Urinary bladder (tissue), 4 donors: ENCODE measurements at places on chromosomes 6 and 20.

DNA sequence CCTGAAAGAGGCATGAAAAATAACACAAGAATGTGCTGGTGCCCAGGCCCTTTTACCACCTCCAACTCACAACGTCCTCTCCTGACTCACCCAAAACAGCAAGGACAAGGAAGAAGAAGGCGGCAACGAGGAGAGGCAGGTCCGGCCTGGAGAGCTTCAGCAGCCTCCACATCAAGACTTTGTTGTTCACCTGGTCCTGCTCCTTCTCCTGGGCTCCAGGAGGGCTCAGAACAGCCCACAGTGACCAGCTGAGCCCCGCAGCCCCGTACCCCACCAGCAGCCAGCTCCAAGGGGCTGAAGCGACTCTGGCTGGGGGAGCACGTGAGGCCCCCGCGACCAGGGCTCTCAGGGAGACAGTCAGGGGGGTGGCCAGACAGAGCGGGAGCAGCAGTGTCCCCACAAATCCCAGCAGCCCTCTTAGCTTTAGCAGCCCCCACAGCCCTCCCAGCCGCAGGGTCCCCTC, 857 bp downstream of the TAP2 start:
- DNase-seq = no peak

GRCh38 chr20:44471481-44471882, 4.2 kb upstream of the TTPAL start:
- DNase-seq = no peak

GRCh38 chr20:3887876-3888620, 1.1 kb upstream of the PANK2 start:
- DNase-seq = no peak

GRCh38 chr6:143733510-143733909, 55.7 kb downstream of the PHACTR2 start:
- no peak for DNase-seq

GRCh38 chr6:148818939-148819575, 72.2 kb downstream of the UST start:
- DNase-seq = no peak

- no peak for DNase-seq
These were observed 194.6 kb downstream of the OTOR start for GRCh38 chr20:16942756-16943155.

DNA sequence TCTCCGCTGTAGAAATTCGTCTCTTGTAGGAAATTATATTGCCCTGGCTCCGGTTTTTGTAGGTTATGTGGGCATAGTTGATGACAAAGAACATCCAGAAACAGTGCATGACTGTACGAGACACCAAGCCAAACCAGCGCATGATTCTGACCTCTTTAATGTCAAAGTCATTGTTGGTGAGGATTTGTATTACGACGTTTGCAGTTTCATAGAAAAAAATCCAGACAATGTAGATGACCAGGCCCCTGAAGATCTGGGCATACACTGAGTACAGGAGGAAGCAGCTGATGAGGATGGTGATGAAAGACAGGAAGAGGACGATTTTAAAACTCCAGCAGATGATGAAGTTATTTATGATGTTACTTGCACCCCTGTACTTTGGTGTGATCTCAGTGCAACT, 39.1 kb upstream of the TBC1D22B start:
- no peak for DNase-seq

GRCh38 chr6:67300430-67301040, 1334.5 kb upstream of the ADGRB3 start:
- no peak for DNase-seq

DNA sequence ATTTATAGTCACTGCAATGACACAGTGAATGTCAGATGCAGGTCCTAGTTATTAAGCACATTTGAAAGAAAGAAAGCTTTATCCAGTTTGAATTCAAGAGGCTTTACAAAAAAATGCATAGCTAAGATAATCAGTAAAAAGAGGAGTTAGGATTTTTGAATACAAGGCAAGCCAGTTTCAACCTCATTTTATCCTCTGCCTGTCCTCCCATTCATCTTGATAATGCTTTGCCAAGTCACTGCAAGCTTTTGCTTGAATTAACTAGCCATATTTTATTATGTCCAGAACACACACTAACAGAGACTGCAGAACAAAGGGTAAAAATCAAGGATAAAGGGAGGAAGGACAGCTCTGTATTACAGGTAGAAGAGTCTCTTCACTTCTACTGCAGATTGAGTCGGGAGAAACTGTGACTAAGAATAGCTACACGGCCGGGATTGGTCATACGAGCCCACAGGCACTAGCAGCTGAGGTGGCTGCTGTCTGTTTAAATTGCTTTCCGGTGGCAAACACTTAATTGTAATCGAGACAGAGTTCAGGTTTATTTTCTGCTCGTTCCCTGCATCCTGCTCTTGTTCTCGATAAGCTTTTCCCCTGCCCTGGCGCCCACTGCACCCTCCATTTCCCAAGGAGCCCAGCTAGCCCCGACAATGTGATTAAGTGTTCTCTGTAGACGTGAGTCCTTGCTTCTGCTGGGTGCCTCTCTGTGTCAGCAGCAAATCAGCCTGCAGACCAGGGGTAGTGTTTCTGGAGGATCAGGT, 30.5 kb upstream of the AKAP12 start:
- no peak for DNase-seq

- no peak for DNase-seq
These were observed 41.7 kb upstream of the CHRNA4 start for GRCh38 chr20:63402860-63403220.

- no peak for DNase-seq
These were observed 11.9 kb upstream of the OXT start for GRCh38 chr20:3059489-3059888.

- no peak for DNase-seq
These were observed 11.3 kb downstream of the TFAP2A start for GRCh38 chr6:10403385-10404106.

DNA sequence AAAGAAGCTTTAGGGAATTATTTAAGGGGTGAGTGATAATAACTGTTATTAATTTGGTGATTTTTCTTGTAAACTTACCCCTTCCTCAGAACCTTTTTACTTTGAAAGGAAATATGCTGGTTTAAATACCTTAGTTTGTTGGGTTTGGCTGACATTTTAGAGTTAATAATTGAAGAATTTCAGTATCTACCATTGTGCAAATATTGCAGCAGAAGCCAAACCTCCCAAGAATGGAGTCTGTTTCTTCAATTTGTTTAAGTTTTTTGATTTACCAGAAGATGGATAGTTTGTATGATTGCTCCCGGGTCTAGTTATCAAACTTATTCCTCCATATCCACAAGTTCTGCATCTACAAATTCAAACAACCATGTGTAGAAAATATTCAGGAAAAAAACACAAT, 77.1 kb downstream of the ATRN start:
- no peak for DNase-seq

DNA sequence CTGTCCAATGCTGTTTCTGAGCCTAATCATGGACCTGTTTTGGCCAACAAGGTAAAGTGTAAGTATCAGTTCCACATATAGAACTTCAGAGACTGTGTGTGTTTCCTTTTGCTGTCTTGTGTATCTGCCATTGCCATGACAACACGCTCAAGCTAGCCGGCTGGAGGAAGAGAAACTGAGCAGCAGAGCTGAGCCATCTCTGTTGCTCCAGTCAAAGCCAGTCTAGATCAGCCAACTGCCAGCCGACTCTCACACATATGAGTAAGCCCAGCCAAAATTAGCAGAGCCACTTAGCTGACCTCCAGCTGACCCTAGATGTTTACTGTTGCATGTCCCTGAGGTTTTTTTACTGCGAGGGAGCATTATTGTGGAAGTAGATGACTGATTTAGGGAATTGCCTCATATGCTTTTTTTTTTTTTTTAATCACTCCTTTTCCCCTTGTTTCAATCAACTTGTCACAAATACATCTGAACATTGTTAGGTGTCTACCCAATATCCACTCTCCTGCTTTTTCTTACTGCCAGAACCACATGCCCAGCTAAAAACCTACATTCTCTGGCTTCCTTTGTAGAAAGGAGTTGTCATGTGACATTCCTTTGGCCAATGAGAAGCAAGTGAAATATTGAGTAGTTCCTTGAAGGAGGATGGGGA, 304.3 kb upstream of the SUPT3H start:
- DNase-seq = no peak

- DNase-seq = no peak
These were observed 690.6 kb downstream of the EPM2A start for GRCh38 chr6:145044641-145045246.

- no peak for DNase-seq
These were observed 25.5 kb upstream of the NXT1 start for GRCh38 chr20:23325107-23325506.

DNA sequence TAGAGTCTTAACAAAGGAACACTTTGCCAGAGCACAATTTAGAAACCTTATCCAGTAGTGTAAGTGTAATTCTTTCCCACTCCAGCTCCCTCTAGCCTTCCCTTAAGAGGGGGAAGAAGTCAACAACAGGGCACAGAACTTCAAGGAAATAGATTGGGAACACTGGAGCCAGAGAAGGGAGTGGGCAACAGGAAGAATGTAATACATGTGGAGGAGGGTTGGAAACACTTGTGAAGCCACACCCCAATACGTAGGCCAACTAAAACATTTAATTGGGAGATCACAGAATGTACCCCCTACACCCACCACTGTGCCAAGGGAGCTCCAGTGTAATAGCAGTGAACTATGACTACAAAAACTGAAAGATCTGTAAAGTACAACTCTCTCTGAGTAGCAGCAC, 735.7 kb upstream of the HS3ST5 start:
- DNase-seq = no peak

- DNase-seq = no peak
These were observed 6.7 kb upstream of the ZFAND3 start for GRCh38 chr6:37812841-37813240.

- DNase-seq = no peak
These were observed 60.5 kb upstream of the SALL4 start for GRCh38 chr20:51862796-51863195.

- no peak for DNase-seq
These were observed 27.9 kb downstream of the NTSR1 start for GRCh38 chr20:62736407-62737071.

DNA sequence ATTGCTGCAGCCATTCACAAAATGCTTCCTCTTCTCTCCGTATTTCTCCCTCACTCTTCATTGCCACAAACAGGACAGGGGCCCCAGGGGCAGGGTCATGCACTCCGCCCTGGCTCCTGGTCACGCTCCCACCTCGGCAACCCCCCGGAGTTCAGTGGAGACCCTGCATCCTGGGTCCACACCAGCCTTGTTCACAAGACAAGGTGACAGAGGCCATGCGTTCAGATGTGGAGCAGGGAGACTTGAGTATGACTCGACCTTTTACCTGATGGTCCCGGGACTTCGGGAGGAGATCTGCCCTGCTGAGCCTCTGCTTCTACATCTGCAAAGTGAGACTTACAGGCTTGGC, 49.4 kb downstream of the ANKRD60 start:
- DNase-seq = no peak

DNA sequence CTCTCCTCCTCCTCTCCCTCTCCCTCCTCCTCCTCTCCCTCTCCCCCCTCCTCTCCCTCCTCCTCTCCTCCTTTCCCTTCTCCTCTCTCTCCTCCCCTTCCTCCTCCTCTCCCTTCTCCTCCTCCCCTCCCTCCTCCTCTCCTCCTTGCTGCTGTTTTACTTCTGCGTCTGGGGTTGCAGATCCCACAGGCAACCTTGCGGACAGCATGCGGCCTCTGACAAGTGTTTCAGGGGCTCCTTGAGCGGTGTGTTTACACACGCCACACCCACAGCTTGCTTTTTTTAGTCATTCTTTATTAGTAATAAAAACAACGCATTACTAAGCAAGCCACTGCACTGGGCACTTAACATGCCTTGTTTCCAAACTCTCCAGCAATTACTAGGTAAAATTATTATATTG, 81.9 kb downstream of the TFAP2C start:
- no peak for DNase-seq

GRCh38 chr20:1173698-1174097, 11.1 kb downstream of the TMEM74B start:
- DNase-seq = no peak
